ENCODE measurements at places on chromosomes 16 and 17.
A peak's percentile ranks its signal among the peaks of the same experiment; 100 is the strongest.

DNA sequence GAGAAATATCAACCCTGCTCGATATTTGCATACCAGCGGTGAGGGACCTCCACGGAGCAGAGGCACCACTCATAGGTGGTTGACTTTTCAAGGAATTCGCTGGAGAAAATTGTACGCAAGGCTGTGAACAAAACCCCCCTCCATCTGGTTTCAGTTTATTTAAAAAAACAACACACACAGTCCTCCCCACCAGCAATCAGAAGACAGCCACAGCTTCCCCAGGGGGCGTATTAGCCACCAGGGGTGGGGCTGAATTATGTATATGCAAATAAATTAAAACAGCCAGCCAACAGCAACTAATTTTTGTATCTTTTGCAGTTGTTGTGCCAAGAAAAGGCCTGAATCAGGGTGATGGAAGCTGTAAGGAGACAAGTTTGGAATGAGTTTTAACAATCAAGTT lies 5.9 kb upstream of the HSD11B2 start:
- DNase-seq = no peak

DNA sequence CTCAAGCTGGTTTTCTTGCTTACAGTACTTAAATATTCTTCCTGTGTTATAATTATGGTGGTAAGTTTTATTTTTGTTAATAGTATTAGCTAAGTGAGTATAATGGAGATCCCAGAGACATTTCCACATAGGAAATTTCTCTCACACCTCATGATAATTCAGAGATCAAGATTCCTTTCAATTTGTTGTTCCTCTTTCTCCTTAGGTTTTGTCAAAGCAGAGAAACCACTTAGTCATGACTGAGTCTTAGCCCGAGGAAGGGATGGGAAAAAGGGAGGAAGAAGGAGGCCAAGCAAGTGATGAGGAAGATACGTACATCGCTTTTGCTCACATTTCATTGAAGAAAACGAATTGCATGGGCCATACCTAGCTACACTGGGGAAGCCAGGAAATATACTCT lies 18.4 kb downstream of the ESRP2 start:
- no peak for DNase-seq

GRCh38 chr16:82658796-82659195 lies 32.0 kb downstream of the CDH13 start:
- DNase-seq = no peak

GRCh38 chr16:66434619-66435430 lies 7.7 kb downstream of the BEAN1 start:
- no peak for DNase-seq

GRCh38 chr17:4709794-4710692 lies at the start of gene ARRB2:
TSS of gene ARRB2 (plus strand) at chr17:4710632. CDS start at chr17:4710722, 90 bp downstream.
- peak; percentile 99 for DNase-seq

DNA sequence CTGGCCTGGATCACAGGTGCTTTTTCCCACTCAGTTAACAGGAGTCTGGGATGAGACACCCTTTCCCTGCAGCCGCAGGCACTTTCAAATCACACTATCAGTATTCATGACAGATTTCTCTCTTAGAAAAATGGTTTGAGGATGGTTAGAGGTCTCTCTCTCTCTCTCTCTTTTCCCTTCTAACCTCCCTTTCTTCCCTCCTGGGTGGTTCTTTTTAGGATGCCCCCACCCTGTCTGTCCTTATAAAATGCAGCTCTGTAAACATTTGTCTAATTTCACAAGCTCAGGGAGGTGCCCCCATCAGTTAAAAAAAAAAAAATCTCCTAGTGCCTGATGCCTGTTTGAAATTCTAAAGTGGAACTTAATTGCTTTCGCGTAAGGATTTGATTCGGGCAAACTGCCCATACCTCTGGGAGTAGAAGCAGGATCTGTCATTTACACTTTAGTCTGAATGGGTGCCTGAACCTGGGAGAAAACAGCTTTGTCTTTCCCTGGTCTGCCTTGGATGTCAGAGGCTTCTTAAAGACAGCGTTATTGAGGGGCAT lies 158.8 kb downstream of the CCDC182 start:
- DNase-seq = no peak

GRCh38 chr17:48871551-48872351 lies 20.8 kb upstream of the ATP5MC1 start:
- no peak for DNase-seq

GRCh38 chr16:88957887-88958577 lies 19.0 kb downstream of the CBFA2T3 start:
- DNase-seq = no peak

- DNase-seq = peak; percentile 6
These were observed 11.2 kb upstream of the CEP20 start for GRCh38 chr16:15899538-15900100.

- DNase-seq = no peak
These were observed 1.9 kb upstream of the GGA2 start for GRCh38 chr16:23512168-23512695.

GRCh38 chr17:32878211-32878610 lies 1.3 kb upstream of the MYO1D start:
- DNase-seq = no peak

DNA sequence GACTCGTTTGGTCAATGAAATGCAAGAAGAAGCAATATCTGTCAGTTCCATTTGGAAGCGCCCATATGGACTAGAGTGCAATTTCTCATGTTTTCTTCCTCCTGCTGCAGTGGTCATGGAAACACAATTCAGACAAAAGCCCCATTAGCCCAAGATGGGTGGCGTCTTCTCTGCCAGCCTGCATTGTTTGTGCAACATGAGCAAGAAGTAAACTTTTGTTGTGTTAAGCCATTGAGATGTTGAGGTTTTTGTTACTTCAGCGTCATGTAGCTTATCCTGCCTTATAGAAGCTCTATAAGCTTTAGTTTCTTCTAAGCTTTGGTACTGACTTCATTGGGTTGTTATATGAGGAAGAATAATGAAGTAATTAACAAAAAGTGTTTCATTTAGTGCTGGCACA lies 137.4 kb downstream of the NPIPB5 start:
- no peak for DNase-seq

DNA sequence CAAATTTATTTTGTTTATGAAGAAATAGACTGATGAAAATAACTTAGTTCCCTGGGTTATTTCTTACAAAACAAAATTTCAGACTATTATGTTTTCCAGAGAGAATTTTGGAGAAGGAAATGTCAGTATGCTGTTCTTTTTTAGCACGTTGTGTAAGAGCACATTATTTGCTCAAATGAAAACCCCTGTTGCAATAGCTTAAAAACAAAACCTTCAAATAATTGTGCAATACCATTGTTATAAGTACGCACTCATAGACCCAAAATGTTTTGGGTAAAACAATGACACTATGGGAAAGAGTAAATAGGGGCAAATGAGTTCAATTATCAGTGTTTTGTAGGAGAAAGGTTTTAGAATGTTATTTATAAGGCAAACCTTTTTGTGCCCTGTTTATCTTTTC lies 18.2 kb downstream of the VMP1 start:
- no peak for DNase-seq

GRCh38 chr16:12542818-12543699 lies 260.6 kb downstream of the CPPED1 start:
- no peak for DNase-seq

DNA sequence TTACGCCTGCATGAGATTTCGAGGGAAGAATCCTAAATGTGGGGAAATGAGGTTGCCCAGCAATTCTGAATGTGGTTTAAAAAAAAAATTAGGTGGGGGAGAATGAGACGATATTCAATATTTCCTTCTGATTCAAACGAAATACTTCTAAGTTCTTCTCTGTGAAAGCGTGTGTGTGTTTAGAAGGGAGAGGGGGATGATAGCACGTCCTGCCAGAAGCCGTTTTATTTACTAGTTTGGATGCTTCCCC lies 47.8 kb downstream of the TBC1D16 start:
- no peak for DNase-seq

DNA sequence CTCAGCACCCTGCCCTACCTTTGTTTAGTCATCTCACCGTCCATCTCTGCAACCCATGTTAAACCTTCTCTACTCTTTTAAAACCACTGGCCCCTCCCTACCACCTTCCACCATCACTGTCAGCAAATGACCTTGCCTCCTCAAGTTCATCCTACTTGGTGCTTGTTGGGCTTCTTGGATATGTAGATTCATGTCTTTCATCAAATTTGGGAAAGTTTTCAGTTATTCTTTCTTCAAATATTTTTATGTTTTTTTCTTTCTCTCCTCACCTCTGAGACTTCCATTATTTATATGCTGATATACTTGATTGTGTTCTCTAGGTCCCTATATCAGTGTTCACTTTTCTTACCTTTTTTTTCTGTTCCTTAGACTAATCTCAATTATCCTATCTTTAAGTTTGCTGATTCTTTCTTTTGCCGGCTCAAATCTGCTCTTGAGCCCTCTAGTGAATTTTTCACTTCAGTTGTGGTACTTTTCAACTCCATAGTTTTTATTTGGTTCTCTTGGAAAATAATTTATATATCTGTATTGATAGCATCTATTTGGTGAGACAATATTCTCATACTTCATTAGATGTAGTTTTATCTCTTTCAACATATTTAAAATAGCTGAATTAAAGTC lies 28.7 kb upstream of the ALDH3A2 start:
- DNase-seq = no peak

GRCh38 chr16:36336-36984 lies 16.9 kb downstream of the POLR3K start:
- no peak for DNase-seq

DNA sequence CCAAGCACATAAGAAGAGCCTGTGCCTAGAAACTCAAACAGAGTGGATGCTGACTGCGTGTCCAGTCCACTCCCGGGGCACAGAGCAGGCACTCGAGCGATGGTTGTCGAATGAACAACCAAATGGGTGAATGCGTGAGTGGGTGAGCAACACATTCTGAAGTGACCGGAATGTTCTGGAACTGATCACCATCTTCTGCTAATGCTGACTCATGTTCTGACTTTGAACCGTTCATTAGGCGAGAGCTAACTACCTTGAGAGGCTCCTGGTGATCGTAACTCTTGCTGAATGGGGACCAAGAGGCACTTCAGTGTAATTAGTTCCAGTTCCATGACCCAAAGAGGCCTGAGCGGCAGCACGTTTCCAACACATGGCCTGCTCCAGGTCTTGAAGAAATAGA lies 37.9 kb downstream of the IRF8 start:
- DNase-seq = no peak

- no peak for DNase-seq
These were observed 4.9 kb downstream of the RUNDC1 start for GRCh38 chr17:42985225-42985624.

DNA sequence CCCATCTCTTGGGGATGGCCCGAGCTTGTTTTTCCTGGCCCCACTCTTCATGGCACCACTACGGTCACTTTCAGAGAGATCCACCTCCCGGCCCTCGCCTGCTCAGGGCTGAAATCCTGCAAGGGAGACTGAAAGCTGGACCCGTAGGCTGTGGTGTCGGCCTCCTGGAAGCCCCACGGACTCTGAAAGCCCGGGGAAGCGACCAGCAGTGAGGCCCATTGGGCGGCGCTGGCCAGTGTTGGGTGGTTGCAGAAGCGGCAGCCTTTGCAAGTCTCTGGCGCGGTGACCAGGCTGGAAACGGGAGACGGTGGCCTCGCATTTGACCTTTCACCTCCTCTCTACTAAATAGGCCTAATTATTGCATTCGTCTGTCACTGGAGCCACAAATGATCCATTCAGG lies 186.0 kb upstream of the FOXF1 start:
- DNase-seq = no peak

GRCh38 chr16:9118170-9118569 lies 26.7 kb downstream of the HAPSTR1 start:
- DNase-seq = no peak

DNA sequence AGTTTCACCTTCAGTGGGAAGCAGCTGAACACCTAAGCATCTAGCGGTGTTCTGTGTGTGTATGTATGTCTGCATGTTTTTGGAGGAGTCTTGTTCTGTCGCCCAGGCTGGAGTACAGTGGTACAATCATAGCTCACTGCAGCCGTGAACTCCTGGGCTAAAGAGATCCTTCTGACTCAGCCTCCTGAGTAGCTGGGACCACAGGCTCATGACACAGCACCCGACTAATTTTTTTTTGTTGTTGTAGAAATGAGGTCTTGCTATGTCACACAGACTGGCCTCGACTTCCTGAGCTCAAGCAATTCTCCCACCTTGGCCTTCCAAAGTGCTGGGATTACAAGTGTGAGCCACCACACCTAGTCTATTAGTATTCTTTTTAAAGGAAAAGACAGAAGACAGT lies 30.2 kb upstream of the FAAP100 start:
- no peak for DNase-seq

GRCh38 chr16:6749698-6750097 lies 582.9 kb upstream of the RBFOX1 start:
- no peak for DNase-seq

GRCh38 chr17:3980381-3981014 lies 16.3 kb upstream of the ATP2A3 start:
- DNase-seq = no peak

DNA sequence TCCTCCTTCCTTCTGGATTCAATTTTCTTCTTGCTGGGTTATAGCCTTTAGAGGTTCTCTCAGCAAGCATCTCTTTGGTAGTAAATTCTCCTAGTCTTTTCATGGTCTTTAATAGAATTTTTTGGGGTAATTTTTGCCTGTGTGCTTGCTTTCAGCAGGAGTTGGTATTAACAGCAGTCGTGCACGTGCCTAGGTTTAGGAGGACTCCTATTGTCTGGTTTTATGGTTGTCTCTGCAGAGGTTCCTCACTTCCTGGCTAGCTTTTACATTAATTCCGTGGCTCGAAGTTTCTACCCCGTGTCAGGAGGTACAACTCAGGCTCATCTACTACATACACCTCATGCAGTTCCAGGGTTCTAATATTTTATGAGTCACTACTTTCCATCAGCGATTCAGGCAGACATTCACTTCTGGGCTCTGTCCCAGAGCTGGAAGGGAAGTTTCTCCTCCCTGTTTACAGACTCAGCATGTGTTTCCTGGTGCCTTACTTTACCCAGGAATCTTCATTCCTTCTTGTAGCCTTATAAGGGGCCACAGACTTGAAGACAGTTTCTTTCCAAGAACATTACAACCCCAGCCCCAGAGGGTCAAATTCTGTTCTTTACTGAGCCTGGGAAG lies 643.6 kb downstream of the HS3ST4 start:
- no peak for DNase-seq

- no peak for DNase-seq
These were observed 4.7 kb upstream of the CHD3 start for GRCh38 chr17:7883781-7884386.

DNA sequence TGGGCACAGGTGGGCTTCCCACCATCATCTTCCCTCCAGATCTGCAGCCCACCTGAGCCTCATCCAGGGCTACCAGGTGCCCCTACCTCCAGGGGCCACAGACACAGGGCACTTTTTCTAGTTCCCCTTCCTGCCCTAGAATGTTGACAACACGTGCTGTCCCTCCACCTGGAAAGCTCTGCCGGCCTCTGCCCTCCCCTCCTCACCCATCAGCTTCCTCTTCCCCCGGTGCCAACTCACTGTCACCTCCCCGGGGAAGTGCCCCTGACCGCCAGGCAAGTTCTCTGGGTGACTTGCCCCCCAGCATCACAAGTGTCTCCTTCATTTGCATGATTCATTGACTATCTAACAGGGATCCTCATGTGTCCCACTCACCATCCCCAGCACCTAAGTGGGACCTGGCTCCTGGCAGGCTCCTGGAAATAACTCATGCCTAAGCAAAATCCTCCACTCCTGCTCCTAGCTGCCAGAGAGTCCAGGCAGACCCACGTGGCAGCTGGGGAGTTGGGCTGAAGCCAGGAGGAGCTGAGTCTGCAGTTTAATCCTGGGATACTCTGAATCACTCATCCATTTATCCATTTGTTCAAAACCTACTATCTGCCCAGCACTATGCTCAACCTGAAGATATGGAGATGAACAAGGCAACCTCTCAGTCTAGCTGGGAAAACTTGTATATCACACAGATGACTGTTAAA lies 304.4 kb downstream of the FOXL1 start:
- DNase-seq = no peak

Data from stimulated activated CD8-positive, alpha-beta memory T cell treated with anti-CD3 and anti-CD28 coated beads, Interleukin-2, amount 100 ng/mL, for 48 hours (primary cell).